KG1 (cell line): ENCODE measurements at places on chromosomes 16 and 17.

DNA sequence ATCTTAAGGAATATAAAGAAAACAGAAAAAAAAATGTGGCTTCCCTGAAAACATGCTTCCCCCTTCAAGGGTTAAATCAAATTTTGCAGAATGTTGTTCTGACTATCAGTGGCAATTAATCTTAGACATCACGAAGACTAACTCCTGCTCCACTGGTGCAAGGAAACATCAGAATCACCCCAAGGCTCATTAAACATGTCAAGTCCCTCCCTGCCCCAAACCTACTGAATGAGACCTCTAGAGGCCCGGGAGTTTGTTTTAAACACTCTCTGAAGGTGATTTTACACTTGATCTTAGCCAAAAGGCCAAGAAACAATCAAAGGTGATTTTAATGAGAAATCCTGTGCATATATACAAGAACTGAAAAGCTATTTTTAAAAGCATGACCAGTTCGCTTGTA lies 18.3 kb downstream of the PSME3IP1 start:
- no peak for DNase-seq

GRCh38 chr17:15268461-15268860 lies 3.3 kb upstream of the PMP22 start:
- DNase-seq = no peak

DNA sequence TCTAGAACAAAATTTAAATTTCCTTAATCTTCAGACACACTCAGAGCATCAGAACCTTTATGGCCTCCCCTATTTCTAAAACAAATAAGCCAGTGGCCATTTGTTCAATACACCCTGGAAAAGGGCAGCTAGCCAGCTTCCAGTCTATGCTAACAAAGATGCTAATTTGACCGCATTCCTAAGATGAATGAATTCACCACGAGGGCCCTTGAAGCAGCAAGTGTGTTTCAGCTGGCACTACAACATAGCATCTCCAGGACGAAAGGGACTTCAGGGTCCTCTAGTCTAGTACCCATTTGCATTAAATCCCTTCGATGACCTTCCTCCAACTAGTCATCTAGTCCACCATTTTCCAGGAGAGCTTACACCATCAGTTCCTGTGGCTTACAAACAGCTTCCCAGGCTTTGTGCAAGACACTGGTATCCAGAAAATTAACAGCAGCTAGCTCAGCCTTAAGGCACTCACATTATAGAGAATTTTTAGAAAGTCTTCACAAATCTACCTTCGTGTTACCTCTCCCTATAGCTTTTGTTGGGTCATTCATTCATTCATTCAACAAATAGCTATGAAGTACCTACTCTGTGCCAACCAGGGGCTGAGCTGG lies 10.9 kb downstream of the KRT37 start:
- DNase-seq = no peak

DNA sequence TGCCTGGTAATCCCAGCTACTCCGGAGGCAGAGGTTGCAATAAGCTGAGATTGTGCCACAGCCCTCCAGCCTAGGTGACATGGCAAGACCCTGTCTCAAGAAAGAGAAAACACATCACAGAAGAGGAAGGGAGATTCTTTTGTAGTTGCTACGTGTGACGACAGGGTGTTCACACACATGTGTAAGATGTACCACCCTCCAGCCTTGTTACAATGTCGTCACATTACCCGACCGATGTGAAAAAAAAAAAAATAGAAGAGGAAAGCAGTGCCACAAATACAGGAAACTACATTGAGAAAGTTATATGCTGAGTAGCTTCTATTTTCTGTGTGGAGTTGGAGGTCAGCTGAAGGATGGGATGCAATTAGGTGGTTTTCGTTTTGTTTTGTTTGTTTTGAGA lies 56.0 kb downstream of the CLUH start:
- no peak for DNase-seq

DNA sequence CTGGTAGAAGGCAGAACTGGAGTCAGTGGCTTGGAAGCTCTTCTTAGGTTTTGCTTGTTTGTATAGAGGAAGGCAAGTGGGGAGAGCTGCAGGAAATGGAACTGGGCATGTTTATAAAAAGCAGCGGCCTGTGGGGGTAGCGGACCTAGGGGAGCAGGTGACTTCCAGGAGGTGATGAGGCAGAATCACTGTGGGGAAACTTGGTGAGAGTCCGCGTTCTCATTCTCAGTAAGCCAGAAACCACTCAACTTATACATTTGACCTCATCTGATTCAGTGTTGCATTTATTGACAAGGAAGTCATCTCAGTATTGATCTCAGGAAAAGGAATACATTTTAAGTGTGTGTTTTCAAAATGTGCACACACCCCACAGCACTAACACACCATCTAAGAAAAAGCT lies 299.8 kb downstream of the CNTNAP4 start:
- DNase-seq = no peak

DNA sequence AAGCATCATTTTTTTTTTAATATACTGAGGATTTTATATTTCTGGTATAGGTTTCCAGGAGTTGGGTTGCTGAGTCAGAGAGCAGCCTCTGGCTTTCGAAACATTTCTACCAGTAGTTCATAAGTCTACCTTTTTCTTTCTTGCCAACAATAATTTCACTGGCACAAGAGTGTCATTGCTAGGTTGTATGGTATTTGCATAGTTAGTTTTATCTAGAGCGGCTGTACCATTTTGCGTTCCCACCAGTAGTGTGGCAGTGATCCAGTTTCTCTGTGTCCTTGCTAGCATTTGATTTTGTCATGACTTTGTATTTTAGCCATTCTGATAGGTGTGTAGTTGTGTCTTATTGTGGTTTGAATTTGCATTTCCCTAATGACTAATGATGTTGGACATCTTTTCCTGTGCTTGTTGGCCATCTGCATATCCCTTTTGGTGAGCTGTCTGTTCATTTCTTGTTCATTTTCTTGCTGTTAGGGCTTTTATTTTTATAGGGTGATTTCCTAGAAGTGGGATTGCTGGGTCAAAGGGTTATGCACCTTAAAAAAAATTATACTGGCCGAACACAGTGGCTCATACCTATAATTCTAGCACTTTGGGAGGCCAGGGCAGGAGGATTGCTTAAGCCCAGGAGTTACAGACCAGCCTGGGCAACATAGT lies 39.9 kb downstream of the SNX29 start:
- no peak for DNase-seq

GRCh38 chr17:17985555-17985954 lies 12.9 kb downstream of the DRC3 start:
- no peak for DNase-seq

- no peak for DNase-seq
Measured at GRCh38 chr16:68370581-68371275, 59.9 kb downstream of the PRMT7 start.

GRCh38 chr17:53794875-53795274 lies 27.9 kb upstream of the KIF2B start:
- DNase-seq = no peak

DNA sequence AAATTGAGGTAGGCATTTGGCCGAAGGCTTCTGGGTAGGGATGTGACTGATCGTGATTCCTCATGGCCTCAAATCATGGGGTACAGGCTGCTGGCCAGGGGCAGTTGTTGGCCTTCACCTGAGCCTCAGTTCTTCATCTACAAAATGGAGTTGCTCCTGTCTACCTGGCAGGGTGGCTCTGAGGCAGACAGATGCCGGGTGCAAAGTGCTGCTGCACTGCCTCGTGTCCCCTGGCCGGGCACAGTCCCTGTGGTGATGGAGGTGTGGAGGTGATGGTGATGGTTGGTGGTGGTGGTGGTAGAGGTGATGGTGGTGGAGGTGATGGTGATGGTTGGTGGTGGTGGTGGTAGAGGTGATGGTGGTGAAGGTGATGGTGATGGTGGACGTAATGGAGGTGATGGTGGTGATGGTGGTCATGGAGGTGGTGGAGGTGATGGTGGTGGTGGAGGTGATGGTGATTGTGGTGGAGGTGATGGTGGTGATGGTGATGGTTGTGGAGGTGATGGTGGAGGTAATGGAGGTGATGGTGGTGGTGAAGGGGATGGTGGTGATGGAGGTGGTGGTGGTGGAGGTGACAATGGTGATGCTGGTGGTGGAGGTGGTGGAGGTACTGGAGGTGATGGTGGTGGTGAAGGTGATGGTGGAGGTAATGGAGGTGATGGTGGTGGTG lies 52.6 kb downstream of the RNF213 start:
- DNase-seq = no peak

GRCh38 chr17:75850928-75851692 lies 4.0 kb downstream of the WBP2 start:
- no peak for DNase-seq

DNA sequence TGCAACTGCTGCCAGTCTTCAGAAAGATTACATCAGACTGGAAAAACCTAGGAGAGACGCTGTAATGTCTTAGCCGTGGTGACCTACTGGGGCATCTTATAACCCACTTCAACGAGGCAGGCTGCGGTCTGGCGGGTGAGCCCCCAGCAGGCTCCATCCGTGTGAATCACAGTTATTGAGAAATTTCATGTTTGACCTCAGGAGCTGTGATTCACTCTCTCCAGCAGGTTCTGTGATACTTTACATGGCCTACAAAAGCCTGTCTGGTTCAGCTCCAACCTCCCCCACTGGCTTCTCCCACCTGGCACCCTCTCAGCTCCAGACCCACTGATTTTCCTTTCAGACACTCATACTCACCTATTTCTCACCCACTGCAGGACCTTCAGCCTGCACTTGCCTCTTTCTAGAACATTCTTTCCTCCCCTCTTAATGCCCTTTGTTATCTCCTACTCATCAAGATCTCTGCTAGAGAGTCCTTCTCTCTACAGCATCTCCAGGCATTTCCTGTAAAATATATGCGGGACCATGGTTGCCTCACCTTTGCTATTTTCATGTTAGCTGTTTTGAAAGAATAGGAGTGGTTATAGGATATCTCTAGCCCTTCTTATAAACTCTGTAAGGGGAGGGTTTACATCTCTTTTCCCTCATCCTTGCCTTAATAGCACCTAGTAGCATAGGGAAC lies 227.9 kb downstream of the MAF start:
- no peak for DNase-seq

- DNase-seq = no peak
Measured at GRCh38 chr16:847151-847550, 46.6 kb upstream of the GNG13 start.

DNA sequence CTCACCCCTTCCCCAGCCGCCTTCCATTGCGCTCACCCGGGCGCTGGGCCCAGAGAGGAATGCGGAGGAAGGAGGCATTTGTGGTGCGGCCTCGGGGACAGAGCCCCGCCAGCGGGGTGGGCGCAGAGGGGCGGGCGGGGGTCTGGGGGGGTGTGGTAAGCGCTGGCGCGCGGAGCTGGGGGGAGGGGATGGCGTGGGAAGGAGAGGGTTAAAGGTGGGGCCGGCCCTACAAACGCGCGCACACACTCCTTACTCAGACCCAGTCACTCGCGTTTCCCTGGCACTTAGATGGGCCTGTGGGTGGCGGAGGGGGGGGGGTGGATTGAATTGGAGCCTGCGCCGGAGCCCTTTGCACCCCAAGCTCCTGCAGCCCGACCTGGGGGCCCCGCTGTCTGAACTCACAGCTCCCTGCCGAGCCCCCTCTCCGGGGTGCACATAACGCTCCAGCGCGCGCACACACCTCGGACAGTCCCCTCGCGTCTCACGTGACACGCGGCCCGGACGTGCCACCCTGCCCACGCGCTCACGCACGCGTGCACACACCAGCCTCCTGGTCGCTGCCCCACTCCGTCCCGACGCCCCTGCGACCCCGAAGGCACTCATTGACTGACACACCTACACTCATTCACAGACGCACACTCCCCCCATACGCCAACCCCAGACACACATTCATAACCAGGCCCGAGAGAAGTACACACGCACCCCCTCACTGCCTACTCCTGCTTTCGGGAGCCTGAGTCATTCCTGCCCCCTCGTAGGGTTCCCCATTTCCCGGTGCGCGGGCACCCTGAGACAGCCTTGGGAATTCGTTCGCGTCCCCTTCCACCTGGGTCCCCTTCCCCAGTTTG lies 844 bp downstream of the TBKBP1 start:
- peak; percentile 76 for DNase-seq

- DNase-seq = no peak
Measured at GRCh38 chr17:79948945-79949655, 86.6 kb downstream of the TBC1D16 start.

GRCh38 chr16:79155471-79155870 lies 445.1 kb downstream of the MAF start:
- no peak for DNase-seq

GRCh38 chr16:82011199-82011641 lies at the start of gene SDR42E1:
Gene SDR42E1, minus strand, starts transcription at chr16:82011470. Its CDS starts 10,612 bp downstream, at chr16:82000858.
- DNase-seq = no peak

DNA sequence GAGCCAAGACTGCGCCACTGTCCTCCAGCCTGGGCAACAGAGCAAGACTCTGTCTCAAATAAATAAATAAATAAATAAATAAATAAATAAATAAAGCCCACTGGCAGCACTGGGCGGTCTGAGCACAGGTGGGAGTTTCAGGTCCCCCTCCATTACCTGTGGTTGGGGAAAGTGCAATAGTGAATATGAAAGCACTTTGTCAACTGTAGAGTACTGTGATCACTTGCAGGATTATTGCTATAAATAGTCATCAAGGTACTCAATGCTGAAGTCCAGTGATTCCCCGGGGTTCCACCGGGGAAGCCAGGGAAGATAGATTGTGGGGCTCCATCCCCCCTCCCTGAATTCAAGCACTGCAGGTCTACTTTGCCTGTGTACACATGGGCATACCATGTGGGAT lies 42.7 kb upstream of the CPNE2 start:
- DNase-seq = no peak

DNA sequence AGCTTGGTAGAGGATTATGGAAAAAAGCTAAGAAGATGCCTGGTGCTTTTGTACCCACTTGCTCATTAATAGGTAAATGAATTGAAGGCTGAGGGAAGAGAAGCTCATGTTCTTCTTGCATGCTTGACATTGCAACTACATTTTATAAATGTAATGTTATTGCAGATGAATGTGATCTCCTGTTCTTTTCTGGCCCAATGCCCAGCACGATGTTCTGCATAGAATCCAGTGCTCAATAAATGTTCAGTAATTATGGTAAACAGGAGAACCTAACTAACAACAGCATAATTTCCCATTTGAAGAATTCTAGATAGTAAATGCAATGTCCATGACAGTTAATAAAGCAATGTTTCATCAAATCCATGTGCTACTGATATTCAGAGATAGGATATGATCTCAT lies 638.2 kb upstream of the SOX9 start:
- no peak for DNase-seq
